NCI-H1694 treated with DMSO at 0.1 percent for 48 hours (cell line): ENCODE measurements at places on chromosomes 16 and 17.

GRCh38 chr17:17164676-17165075 is 41.5 kb downstream of the PLD6 start:
- no peak for DNase-seq

DNA sequence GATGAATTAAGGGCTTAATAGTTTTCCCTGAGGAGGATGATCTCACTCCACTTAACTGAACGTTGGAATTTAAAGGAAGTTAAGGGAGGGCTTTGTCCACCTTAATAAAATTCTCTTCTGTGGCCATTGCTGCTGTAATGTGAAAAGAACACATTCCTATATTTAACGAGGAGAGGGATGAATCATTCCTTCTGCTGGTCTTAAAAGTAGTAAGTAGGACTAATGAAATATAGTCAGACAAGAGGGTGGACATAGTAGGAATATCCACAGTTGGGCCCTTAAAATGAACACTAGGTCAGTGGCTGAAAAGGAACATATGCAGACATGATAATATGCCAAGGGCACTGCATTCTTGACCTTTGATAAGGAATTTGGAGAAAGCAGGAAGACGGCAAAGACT is 405.6 kb downstream of the PMP22 start:
- DNase-seq: no peak

GRCh38 chr17:1241929-1242328 is 28.3 kb upstream of the BHLHA9 start:
- DNase-seq: no peak

- no peak for DNase-seq
Observed at GRCh38 chr16:84396537-84397008, 28.2 kb downstream of the ATP2C2 start.
